Adrenal gland (tissue), 19 donors: ENCODE measurements at places on chromosomes 1 and 21. TPM values are rescaled to one million over a fixed set of nuclear protein-coding genes. Genes with fewer than 3 reads are reported as not detected.

DNA sequence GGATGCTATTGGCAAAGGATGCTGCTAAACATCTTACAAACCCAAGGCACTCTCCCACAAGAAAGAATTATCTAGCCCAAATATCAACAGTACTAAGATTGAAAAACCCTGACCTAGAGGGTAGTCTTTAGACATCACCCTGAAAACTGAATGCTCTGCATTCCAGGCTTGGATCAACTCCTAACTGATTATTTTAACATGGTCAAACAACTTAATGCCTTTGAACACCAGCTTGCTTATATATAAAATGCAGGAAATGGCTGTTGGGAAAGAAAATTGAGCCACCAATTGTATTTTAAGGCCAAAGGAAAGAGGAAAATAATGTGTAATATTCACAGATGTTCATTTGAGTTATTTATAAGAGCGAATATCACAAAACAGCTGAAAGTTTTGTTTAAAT is 72.2 kb upstream of the C1orf87 start:
- no peaks in the 10 kb centered on the region for H3K36me3 ChIP-seq
- H3K27ac ChIP-seq, result no peak overlapping the region
- no peaks in the 10 kb centered on the region for H3K27me3 ChIP-seq
- DNase-seq, result no peak

- no peak overlapping the region for H3K4me3 ChIP-seq
- H3K27me3 ChIP-seq, result no peaks in the 10 kb centered on the region
- H3K4me1 ChIP-seq, result no peaks in the 10 kb centered on the region
- no peaks in the 10 kb centered on the region for H3K36me3 ChIP-seq
- H3K27ac ChIP-seq, result no peak overlapping the region
Measured at GRCh38 chr1:209993061-209993830, 55.2 kb downstream of the SYT14 start.

DNA sequence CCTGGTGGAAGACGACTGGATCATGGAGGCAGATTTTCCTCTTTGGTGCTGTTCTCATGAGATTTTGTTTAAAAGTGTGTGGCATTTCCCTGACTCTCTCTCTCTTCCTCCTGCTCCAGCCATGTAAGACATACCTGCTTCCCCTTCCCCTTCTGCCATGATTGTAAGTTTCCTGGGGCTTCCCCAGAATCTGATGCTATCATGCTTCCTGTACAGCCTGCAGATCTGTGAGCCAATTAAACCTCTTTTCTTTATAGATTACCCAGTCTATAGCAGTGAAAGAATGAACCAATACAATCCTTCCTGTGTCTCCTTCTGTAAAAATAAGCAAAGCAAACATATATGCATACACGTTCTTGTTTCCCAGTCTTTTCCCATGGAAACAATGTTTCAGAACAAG is 273.2 kb downstream of the DYRK1A start:
- no peak overlapping the region for H3K27ac ChIP-seq
- no peak for DNase-seq
- no peak overlapping the region for H3K4me3 ChIP-seq
- no peaks in the 10 kb centered on the region for H3K36me3 ChIP-seq
- H3K4me1 ChIP-seq, result no peaks in the 10 kb centered on the region

- H3K27ac ChIP-seq, result no peak overlapping the region
- H3K27me3 ChIP-seq, result no peaks in the 10 kb centered on the region
- no peak overlapping the region for H3K4me3 ChIP-seq
- H3K36me3 ChIP-seq, result no peaks in the 10 kb centered on the region
Measured at GRCh38 chr1:164625004-164625617, 66.1 kb downstream of the PBX1 start.

Gene MYBPHL
- total RNA-seq, result not detected

DNA sequence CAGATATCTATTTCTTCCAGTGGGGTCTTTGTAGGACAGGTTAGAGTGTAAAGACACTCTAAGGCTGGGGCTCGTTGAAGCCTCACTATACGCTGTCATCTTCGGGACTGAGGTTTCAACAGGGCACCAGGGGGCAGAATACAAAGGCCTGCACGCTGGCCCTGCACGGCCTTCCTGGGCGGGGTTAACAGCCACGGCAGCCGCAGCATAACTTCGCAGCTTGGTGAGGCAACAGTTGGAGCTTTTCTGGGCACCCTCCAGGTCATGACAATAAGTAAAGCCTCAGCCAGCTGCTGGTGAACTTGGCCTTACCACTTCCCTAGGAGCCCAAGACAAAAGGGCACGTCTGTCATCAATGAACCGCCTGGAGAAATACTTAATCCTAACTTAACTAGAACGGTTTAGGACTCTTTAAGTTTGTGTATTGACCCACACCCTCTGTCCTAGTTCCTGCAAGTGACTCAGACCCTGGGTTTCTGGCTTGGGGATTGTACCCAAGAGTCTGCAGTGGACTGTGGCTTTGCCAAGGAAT is 2.3 kb upstream of the RUNX1 start:
- DNase-seq, result peak; percentile 82
- H3K27ac ChIP-seq, result peak overlapping the region; percentile 53
- no peak overlapping the region for H3K4me3 ChIP-seq
- H3K27me3 ChIP-seq, result no peaks in the 10 kb centered on the region

Gene TGFBR3
- total RNA-seq, result 323 TPM

Gene SLC2A5
- total RNA-seq, result 28.4 TPM

DNA sequence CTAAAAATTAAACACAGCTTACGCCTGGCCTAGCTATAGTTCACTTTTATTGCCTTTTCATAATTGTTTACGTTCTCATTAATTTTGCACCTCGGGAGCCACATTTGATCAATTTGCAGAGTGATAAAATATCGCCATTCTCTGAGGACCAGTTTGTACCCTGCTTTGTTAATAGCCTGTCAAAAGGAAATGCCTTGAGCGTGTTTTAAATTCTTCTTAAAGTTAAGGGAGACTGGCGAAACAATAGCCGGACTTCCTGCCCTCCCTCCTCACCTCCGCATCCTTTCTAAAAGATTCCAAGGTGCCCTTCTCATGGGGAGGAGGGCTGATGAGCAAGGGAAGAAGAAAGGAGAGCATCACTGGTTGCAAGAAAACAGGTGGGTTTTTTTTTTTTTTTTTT is 271.6 kb downstream of the KCNJ6 start:
- no peak for DNase-seq
- H3K36me3 ChIP-seq, result no peaks in the 10 kb centered on the region
- H3K4me1 ChIP-seq, result no peaks in the 10 kb centered on the region

DNA sequence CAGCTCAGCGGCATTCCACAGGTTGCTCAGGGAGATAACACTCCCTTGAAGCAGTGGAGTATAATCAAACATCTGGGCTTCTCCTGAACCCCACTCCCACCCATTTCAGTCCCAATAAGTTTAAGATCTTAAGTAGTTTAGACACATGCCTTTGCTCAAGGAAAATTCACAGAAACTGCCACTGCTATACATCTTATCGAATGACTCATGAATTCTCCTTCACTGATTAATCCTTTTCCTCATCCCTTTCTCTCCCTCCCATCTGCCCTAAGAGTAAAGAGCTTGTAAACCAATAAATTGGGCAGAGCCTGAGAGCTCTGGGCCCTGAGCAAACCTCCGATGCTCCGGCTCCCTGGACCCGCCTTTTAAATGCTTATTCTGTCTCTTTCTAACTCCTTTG is 10.2 kb downstream of the VN1R5 start:
- no peaks in the 10 kb centered on the region for H3K36me3 ChIP-seq
- no peaks in the 10 kb centered on the region for H3K4me1 ChIP-seq
- no peaks in the 10 kb centered on the region for H3K27me3 ChIP-seq
- no peak for DNase-seq
- H3K4me3 ChIP-seq, result no peak overlapping the region

DNA sequence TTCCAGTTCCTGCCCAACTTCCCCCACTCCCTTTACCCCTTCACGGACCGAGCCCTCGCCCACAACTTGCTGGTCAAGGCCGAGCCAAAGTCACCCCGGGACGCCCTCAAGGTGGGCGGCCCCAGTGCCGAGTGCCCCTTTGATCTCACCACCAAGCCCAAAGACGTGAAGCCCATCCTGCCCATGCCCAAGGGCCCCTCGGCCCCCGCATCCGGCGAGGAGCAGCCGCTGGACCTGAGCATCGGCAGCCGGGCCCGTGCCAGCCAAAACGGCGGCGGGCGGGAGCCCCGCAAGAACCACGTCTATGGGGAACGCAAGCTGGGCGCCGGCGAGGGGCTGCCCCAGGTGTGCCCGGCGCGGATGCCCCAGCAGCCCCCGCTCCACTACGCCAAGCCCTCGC is 42.1 kb upstream of the ARHGEF16 start:
- no peaks in the 10 kb centered on the region for H3K36me3 ChIP-seq
- H3K27ac ChIP-seq, result no peak overlapping the region
- peaks cover 10% of the 10 kb centered on the region for H3K27me3 ChIP-seq
- H3K4me1 ChIP-seq, result no peaks in the 10 kb centered on the region
- H3K4me3 ChIP-seq, result no peak overlapping the region

DNA sequence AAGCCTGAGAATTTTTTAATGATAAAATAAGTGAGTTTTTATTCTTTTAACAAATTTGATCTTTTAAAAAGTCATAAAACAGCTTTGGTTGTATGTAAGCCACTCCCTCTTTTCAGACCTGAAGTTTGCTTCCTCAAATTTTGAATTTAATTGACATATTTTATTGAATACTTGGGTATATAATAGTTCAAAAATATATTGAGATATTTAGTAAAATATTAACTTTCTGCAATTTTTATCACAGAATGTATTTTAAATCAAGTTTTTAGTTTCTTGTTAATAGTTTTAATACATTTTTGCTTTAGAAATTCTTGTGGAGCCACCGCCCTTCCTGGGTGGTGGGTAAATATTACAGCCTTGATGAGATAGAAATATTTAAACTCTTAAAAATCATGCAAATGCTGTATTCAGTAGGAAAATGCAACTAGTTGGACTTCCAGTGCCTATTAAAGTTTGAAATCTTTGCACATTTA is 867 bp downstream of the PTPRC start:
- peak overlapping the region; percentile 36 for H3K4me3 ChIP-seq
- DNase-seq, result no peak
- H3K36me3 ChIP-seq, result no peaks in the 10 kb centered on the region
- H3K27ac ChIP-seq, result no peak overlapping the region
- no peaks in the 10 kb centered on the region for H3K27me3 ChIP-seq
